H9 (cell line): ENCODE measurements at places on chromosomes 1 and 21. TPM values are rescaled to one million over a fixed set of nuclear protein-coding genes. Genes with fewer than 3 reads are reported as not detected.

GRCh38 chr1:211375146-211375818, 48.6 kb downstream of the TRAF5 start:
- peaks cover 3% of the 10 kb centered on the region; the same call in 1 of the 2 replicates for H3K4me1 ChIP-seq
- peaks cover 13% of the 10 kb centered on the region for H3K36me3 ChIP-seq
- no peak overlapping the region for H3K27ac ChIP-seq
- H3K4me3 ChIP-seq: no peak overlapping the region; the same call in 1 of the 2 replicates
- DNase-seq: no peak

DNA sequence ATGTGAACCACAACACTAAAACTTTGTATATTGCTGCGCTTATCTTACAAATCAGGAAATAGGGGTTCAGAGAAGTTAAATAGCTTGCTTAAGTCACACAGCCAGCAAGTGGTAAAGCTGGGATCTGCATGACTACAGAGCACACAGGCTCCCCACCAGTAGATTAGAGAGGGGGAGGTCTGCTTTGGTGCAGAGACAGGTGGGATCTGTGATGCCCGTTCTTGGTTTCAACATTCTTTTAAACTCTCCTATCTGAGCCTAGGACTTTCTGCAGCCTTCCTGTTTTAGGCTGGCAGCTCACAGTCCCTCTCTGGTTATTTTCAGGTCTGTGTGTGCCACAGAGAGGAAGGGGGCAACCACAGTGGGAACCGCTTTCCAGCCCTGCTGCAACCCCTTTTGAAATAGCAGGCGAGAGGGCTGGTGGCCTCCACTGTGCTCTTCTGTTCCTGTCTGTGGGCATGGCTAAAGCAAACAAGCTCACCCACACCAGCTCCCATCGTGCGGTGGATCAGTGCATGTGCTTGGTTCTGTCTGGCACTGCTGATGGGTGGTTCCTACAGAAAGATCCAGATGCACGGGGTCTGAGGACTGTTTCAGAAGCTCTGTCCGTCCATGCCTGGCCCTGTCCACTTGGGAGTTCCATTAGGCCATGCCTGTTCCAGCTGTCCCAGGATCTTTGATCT, 1.7 kb upstream of the IL6R start:
- H3K36me3 ChIP-seq: no peaks in the 10 kb centered on the region; the same call in 2 of the 3 replicates
- H3K4me1 ChIP-seq: no peaks in the 10 kb centered on the region; the same call in 1 of the 2 replicates
- no peak overlapping the region; the same call in 2 of the 3 replicates for H3K4me3 ChIP-seq
- DNase-seq: no peak
- H3K27ac ChIP-seq: no peak overlapping the region

GRCh38 chr1:84480650-84481049, 1.6 kb downstream of the RPF1 start:
- no peak for DNase-seq
- H3K27me3 ChIP-seq: no peaks in the 10 kb centered on the region; the same call in 1 of the 2 replicates
- no peak overlapping the region for H3K27ac ChIP-seq
- H3K4me3 ChIP-seq: peak overlapping the region; percentile 29
- H3K36me3 ChIP-seq: peaks cover 29% of the 10 kb centered on the region
- H3K4me1 ChIP-seq: no peaks in the 10 kb centered on the region

- H3K27ac ChIP-seq: no peak overlapping the region
- no peak overlapping the region for H3K4me3 ChIP-seq
- no peaks in the 10 kb centered on the region for H3K27me3 ChIP-seq
Observed at GRCh38 chr1:48677306-48678287, 99.1 kb downstream of the BEND5 start.

KRTAP19-1 gene
- total RNA-seq: not detected in 2 replicates
